ENCODE measurements at places on chromosomes 2 and 18.

DNA sequence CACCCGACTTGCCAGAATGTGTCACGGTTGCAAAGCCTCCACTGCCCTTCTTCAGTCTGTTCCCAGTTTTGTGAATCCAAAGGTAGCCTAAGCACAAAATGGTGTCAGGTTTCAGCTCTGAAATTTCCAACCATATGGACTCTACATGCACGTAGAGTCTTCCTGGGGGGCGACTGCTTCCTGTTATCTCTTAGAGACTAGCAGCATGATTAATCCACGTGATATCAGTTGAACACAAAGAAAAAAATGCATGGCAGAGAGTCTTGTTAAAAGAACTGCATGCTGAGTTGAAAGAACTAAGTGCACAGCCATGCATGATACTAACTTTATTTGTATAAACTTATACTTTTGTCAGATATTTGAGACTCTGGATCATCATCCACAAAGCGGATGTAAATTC, 404.4 kb downstream of the SOCS6 start:
- no peak for DNase-seq

DNA sequence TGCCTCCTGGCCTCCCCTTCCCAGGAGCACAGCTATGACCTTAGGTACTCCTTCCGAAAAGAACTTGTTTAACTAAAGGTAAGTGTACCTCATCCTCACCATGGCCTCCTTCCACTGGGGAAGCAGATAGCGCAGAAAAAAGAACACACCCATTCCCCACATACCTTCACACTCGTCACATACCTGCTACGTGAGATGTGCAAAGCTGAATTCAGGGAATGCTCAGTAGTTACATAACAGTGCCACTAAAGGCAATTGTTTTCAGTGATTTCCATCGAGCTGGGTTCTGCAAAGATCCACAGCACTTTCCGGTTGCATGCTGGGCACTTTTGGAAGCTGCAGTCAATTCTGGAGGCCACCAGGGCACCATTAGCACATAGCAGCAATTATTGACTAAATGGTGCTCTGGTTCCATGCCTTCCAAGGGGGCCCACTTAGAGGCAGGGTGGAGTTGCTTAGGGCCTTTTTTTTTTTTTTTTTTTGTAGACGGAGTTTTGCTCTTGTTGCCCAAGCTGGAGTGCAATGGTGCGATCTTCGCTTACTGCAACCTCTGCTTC, 41.0 kb downstream of the PAX8 start:
- DNase-seq = no peak

DNA sequence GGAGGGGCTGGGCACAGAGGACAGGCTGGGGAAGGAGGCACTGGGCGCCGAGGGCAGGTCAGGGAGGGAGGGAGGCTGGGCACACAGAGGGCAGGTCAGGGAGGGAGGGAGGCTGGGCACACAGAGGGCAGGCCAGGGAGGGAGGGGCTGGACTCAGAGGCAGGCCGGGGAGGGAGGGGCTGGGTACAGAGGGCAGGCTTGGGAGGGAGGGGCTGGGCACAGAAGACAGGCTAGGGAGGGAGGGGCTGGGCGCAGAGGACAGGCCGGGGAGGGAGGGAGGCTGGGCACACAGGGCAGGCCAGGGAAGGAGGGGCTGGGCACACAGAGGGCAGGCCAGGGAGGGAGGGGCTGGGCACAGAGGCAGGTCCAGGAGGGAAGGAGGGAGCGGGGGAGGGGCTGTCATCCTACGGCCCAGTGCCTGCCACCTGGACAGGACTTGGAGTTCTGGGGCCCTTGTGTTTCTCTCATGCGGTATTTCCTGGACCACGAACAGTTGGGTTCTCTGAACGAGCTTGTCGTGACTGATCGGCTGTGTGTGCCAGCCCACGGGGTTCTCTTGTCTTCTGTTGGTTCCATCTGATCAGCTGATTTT, 46.7 kb upstream of the KCNG2 start:
- no peak for DNase-seq

GRCh38 chr2:42770288-42771131, 6.6 kb upstream of the OXER1 start:
- DNase-seq = no peak

Measured in C1 segment of cervical spinal cord (tissue), 14 donors.